ENCODE measurements at places on chromosomes 13 and 19. TPM values are rescaled to one million over a fixed set of nuclear protein-coding genes. Genes with fewer than 3 reads are reported as not detected.

The POU4F1 gene
- total RNA-seq = not detected

DNA sequence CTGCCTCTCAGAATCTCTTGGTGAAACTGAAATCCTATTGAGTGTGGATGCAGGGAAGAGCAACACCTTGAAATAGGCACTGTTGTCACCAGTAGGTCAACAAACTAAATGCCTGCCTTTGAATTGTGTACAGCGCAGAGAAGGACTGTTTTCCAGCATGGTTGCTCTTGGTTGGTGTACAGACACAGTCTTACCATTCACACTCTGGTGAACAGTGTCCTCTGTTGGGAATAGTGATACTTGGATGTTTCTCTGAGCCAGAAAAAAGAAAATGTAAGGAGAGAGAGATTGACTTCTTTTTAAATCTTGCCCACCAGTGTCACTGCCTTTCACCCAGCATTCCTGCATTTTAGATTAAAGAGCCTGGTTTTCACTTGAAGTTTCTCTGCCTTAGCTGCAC lies 179.7 kb downstream of the STK24 start:
- DNase-seq = no peak

DNA sequence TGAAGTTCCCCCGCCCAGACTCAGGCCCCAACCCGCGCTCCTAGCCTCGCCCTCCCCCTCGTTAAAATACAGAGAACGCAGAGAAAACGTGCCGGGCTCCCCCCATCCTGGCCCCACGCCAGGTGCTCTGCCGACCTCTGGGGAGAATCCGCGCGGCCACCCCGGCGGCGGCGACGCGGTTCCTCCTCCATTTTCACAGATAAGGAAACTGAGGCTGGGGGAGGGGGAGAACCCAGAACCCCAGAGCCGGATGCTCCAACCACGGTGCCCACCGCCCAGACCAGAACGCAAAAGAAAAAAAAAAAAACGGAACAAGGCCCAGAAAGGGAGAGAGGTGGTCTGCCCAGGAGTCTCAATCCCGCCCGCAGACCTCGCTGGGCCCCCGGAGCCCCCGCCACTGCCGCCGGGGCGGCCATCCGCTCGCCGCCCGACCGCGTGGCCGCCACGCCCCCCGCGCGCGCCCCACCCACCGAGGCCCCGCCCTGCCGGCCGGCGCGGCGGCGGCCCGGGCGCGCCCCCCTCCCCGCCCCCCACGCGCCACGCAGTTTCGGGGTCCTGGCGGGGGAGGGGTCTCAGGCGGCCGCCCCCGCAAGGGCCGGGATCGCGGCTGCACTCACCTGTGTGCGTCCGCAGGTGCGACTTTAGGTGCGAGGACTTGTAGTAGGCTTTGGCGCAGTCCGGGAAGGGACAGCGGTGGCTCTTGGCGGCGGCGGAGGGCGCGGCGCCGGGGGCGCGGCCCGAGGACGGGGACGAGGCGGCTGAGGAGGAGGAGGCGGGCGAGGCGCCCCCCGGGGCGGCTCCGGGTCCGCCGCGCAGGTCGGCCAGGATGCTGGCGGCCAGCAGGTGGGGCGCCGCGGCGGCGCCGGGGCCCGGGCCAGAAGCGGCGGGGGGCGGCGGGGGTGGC lies 703 bp downstream of the KLF16 start:
- no peak for DNase-seq

DNA sequence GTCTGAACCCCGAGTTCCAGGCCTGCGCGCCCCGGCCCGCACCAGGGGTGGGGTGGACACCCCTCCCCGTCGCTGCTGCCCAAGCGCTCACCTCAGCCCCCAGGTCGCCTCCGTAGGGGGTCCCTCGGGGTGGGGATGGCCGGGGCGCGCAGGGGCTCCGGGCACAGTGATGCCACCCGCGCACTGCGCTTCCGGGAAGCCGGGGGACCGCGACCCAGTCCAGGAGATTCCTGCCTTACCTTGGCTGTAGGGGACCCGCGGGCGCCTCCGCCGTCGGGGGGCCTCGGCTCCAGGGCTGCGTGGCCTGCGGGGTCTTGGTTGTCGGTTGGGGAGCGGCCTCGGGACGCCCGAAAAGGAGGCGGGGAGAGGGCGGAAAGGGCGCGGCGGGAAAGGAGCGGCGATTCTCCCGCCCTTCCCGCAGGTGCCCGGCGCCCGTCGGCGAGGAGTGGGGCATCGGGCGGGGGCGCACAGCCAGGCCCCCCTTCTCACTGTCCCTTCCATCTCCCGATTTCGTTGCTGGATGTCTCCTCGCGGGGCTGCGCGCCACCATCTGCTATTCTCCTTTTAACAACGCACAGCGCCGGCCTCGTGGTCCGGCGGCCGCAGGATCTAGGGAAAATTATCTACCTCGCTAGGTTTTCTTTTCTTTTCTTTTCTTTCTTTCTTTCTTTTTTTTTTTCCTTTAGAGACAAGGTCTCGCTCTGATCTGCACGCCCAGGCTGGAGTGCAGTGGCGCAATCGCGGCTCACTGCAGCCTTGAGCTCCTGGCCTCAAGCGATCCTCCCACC lies at the start of gene KEAP1:
Gene KEAP1 (minus strand): TSS at position 355 of the 788 bp plus-strand sequence. CDS start 3,323 bp downstream, outside the sequence.
- DNase-seq = no peak

- no peak for DNase-seq
Observed at GRCh38 chr13:65035302-65035701, 2194.8 kb downstream of the PCDH9 start.

The SBK2 gene
- not detected for total RNA-seq

The USP12 gene
- total RNA-seq = 23.2 TPM

The ZNF439 gene
- 1.1 TPM for total RNA-seq

The C2CD4C gene
- 1.4 TPM for total RNA-seq

GRCh38 chr19:49636233-49636932 lies 3.6 kb downstream of the RRAS start:
- DNase-seq = no peak

The CBY2 gene
- total RNA-seq = not detected

The ADAMTSL5 gene
- total RNA-seq = 20.3 TPM

The NOP53 gene
- total RNA-seq = 108 TPM

GRCh38 chr13:42970824-42971690 lies 21.0 kb downstream of the EPSTI1 start:
- no peak for DNase-seq

The RNU6-9 gene
- not detected for total RNA-seq

The PLIN3 gene
- 93.0 TPM for total RNA-seq

GRCh38 chr19:58585442-58586132 lies 12.5 kb upstream of the MZF1 start:
- no peak for DNase-seq

The TLE6 gene
- 1.1 TPM for total RNA-seq

DNA sequence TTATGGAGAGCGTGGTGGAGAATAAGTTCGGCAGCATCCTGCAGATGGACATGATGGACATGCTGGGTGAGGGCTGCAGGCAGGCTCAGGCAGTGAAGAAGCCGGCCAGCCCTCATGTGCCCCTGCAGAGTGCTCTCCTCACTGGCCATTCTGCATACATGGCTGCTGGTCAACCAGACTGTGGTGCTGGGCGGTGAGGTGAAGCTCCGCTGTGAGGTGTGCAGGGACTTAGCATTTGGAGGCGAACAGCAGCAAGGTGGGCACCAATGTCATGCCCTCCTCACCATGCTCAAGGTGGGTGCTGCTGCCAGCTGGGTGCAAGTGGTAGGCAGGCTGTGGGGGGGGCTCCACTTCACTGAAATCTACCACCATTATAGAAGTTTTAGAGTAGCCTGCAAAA lies 5.7 kb upstream of the ZNF492 start:
- no peak for DNase-seq

DNA sequence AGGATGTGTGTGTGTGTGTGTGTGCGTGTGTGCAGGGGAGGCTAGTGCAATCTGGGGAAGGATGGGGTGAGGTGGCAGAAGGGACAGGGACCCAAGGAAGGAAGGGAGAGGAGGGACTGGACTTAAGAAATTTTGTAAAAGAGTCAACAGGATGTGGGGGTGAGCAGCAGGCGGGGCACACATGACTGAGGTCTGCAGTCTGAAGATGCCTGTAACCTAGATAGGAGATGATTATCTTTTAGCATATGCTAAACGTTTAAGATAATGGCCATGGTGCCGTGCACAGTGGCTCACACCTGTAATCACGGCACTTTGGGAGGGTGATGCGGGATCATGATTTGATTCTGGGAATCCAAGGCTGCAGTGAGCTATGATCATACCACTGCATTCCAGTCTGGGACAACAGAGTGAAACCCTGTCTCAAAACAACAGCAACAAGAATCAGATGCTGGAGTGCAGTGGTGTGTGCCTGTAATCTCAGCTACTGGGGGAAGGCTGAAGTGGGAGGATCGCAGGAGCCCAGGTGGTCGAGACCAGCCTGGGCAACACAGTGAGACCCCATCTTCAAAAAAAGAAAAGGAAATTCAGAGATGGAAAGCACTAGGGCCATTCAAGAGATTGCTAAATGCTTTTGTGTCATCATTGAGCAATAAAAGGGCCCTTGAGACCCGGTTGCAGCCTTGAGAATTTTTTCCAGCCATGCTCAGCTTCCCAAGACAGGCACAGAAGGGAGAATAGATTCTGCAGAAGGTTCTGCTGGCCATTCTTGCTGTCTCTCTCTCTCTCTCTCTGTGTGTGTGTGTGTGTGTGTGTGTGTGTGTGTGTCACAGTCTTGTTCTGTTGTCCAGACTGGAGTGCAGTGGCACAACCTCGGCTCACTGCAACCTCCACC lies 3.8 kb upstream of the ZNF414 start:
- no peak for DNase-seq

The MKNK2 gene
- 127 TPM for total RNA-seq

The TUBB4A gene
- total RNA-seq = 0.99 TPM

- no peak for DNase-seq
Observed at GRCh38 chr13:51935326-51936171, 73.8 kb downstream of the CCDC70 start.

The OR4F17 gene
- not detected for total RNA-seq

DNA sequence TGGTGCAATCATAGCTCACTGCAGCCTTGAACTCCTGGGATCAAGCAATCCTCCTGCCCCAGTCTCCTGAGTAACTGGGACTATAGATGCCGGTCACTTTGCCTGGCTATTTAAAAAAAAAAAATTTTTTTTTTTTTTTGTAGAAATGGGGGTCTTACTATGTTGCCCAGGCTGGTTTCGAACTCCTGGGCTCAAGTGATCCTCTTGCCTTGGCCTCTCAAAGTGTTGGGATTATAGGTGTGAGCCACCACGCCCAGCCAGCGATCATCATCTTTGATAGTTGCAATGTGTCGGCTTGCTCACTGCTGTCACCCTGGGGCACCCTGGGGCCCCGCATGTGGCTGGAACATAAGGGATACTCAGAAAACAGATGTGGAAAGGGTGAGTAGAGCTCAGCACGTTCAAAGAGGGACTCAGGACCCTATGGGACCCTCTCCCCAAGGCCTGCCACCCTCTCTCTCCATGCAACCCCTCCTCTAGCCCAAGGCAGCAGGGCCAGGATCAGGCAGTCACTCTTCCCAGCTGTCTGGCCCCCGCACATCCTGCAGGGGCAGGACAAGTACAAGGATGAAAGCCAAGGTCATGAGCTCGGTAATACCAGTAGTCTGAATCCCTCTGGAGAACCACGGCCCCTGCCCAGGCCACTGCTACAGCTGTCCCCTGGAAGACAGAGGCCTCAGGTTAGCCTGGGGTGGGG lies 6.5 kb upstream of the CCL25 start:
- DNase-seq = no peak
